ENCODE measurements at places on chromosomes 16 and 17.

DNA sequence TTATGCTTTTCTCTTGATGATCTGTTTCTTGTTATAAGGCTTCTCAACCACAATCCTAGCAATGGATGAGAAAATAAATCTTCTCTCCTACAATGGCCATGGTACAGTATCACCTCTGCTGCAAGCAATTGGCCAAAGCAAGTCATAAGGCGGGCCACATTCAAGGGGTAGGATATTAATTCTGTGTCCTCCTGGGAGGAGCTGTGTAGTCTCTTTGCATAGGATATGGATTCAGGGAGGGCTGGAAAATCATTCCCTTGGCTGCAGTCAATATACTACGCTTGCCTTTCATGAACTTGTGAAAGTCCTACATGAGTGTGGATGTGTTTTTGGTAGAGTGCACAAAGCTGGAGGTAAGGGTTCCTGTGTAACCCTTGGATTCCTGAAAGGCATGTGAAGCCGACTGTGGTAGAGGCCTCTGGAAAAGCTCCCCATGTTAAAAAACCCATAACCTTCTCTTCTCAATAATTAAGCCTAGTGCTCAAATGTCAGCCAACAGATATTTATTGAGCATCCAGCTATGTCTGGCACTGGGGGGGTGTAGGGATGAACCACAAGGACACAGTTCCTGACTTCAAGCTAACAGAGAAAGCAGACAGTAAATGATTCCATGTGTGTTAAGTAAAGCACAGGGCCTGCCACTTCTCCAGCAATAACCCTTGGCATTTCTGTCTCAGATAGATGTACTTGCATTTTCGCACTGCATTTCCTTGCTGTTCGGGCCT is 147.6 kb upstream of the HS3ST3A1 start:
- no peak for DNase-seq

DNA sequence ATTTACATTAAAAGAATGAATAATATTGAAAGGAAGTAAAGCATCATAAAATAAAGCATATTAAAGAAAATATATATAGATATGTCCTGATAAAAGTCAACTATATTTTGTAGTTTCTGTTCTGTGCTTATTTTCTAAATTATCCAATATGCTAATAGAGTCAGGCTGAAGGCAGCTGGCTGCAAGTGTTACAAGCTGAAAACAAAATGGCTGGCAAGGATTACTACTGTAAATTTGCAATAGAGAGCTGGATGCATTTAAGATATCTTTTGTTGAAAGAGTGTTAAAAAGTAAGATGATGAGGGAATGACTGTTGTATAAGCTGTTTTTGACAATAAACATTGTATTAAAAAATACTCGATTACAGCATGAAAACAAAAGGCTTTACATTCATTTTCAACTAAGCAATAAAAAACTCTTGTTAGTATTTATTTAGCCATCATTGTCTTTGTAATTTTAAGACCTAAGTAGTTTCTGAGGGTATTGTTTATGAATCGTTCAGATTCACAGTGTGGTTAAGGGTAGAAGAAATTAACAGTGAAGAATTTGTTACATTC is 76.3 kb downstream of the TANC2 start:
- no peak for DNase-seq

DNA sequence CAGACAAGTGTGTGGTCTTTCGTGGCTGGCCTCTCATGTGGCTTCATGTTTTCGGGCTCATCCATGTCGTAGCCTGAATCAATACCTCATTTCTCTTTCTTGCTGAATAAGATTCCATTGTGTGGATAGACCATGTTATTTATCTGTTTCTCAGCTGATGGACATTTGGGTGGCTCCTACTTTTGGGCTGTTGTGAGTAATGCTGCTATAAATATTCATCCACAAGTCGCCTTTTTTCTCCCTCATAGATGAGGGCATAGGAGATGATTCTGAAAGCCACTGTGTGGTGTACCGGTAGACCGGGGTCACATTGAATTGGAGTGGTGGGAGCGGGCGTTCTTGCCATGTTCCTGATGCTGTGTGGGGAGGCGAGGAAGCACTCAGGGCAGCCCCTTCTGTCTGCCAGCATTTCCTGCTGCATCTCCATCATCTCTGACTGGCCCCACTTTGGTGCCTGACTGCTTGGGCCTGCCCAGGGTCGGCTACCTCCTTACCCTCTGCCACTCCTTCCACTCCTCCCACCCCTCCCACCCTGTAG is 40.1 kb downstream of the PRMT7 start:
- peak; percentile 0 for DNase-seq

DNA sequence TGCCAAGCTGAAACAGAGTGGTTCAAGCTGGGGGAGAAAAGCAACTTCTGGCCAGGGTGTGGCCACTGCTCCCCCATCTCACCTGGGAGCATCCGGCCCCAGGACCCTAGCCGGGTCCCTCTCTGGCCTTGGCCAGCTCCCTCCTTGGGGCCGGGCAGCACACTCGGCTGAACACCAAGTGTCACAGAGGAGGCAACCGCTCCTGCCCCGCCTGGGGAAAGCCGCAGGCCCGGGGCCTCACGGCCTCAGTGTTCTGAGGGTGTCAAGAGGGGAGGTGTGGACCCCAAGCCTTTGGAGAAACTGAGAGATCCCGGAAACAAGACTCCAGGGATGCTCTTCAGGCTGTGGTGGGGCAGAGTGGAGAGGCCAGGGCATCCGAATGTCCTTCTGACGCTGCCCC is 88.4 kb downstream of the ENGASE start:
- DNase-seq: no peak

DNA sequence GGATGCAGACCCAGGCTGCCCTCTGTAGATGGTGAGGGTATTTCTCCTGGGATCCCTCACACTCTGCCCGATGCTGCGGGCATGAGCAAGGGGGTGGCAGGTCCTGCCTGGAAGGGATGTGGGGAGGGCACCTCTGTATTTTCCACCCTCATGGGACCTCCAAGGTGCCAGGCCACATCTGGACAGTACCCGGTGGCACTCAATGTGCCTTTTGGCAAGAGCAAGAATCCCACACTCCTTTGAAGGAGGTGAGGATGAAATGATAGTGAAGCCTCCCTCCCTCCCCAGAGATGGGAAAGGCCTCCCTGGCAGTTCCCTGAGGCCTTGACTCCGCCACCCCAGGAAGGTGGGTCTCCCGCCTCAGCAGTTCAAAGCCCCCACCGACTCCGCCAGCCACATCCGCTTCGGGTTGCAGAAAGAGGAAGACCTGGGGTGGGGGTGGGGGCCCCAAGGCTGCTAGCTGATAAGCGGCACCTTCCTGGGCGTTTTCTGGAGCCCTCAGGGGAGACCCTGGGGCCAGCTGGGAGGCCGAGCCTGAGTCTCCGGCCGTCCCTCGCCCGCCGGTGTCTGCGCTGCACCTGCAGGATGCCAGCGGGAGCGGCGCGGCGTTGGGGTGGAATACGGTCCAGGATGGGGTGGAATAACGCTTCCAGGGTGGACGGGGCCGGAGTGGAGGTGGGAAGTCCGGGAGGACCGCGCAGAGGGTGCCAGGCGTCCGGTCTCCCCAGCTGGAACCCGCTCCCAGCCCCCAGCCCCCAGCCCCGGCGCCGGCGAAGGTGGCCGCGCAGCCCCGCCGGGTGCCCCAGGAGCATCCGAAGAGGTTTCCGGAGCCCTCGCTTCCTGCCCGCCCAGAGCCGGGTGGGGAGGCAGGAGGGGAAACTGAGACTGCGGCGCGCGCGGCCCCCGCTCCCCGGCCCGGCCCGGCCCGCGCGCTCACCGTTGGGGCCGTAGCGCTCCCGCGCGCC is 718 bp downstream of the ATP2A3 start:
- DNase-seq: no peak

DNA sequence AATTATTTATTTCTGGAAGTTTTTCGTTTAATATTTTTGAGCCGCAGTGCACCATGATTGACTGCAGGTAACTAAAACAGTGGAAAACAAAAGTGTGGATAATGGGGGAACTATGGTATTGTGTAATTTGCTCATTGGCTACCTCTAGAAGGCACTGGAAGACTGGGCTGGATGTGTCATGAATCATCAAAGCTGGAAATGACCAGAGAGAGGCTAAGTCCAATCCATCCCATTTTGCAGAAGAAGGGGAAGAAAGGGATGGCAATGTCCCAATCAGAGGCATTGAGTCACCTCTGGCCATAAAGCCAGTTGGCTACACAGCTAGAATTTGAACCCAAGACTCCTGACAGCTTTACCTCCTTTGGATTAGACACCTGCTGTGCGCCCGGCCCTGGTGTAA is 29.3 kb downstream of the GLP2R start:
- no peak for DNase-seq

DNA sequence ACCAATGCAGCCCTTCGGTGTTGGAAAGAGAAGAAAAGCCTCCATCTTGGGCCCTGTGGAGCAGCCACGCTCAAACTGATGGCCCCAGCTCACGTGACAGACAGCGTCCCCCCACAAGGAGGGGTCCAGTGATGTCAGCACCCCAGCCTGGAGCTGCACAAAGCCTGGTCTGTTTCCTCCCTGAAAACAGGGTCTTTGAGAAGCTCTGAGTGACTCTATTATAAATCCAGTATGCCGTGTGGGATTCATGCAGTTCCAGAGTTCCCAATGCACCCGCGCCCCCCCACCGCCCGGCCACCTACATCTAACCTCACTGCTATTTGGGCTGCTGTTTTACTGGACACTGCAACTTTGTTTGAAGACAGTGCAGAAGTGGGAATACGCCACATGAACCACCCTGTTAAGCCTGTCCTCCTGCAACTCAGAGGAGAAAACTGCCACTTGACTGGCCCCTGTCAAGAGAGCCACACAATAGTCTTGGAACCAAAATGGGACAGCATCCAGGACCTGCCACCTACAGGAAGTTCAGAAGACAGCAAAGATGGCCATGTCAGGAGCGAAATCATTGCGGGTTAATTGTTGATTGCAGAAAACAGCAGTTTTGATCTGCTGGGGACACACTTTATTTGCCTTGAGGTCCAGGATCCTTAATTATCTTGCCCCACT is 33.1 kb downstream of the PMP22 start:
- no peak for DNase-seq

DNA sequence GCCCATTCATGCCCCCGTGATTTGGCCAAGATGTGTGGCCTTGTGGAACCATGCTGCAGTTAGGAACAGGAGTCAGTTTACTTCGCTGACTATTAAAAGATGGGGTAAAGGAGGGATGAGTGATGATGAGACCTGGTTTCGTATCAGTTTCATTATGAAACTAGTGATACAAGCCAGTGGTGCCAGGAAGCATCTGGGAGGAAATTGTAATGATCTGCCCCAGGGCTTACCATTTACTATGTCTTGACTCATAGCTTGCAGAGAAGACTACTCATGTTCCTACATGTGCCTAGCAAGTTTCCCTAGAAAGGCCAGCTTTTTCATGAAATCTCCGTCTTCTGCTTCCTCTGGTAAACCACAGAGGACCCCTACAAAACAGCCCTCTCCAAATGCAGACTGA is 23.2 kb downstream of the CDH3 start:
- no peak for DNase-seq

DNA sequence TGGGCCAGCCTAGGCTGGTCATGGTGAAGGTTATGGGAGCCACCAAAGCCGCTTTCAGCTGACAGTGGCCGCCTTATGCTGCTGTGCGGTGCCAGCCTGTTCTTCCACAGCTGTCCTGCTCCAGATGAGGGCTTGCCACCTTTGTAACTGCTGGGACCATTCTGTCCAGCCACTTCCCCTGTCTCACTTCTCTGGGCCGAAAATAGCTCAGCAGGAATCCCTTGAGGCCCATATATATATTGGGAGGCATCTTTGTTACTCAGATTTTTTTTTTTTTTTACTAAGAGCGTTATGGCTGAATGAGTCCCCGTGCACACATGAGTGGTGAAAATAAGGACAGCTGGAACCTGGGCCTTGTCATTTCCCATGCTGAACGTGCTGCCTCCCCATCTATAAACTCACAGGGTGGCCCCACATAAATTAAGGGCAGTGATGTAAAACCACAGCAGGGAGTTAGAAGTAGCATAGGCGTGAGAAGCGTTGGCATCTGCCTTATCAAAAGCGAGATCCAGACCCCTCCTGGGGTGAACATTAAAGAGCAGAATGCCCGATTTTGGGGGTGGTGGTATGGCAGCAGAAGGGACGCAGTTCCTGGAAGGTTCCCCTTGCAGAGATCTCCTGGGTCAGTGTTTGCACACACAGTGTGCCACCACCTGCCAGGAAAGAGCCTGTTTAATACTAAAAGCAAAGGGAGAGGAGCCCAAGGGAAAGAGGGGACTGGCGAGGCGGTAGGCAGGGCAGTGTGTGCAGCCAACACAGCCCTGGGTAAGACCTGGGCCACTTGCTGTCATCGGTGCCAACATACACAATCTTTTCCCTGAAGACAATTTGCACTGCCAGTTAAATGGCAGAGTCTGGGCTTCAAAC is 57.8 kb downstream of the USP43 start:
- DNase-seq: no peak

- no peak for DNase-seq
Observed at GRCh38 chr16:79307214-79307613, 293.3 kb downstream of the MAF start.

GRCh38 chr17:63398680-63399079 is 47.4 kb downstream of the CYB561 start:
- DNase-seq: no peak

GRCh38 chr17:17723354-17724261 is 42.4 kb downstream of the RAI1 start:
- DNase-seq: peak; percentile 75

DNA sequence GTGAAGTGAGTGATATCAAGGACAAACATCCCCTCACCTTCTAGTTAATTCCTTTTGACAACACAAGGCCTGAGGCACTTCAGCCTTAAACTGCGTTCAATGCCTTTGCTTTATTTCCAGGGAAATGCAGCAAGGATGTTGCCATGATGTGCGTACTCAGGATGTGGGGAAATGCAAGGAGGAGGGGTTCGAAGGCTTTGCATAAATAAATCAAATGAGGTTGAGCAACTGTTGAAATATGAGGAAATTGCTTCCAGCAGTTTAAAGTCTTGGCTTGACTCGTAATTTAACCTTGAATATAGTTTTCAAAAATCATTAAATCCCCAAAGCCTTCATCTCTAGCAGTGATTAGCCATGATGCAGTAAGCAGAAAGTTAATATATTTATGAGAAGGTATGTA is 81.8 kb upstream of the CCL2 start:
- no peak for DNase-seq

- no peak for DNase-seq
Observed at GRCh38 chr16:52597073-52597771, 50.3 kb upstream of the TOX3 start.

DNA sequence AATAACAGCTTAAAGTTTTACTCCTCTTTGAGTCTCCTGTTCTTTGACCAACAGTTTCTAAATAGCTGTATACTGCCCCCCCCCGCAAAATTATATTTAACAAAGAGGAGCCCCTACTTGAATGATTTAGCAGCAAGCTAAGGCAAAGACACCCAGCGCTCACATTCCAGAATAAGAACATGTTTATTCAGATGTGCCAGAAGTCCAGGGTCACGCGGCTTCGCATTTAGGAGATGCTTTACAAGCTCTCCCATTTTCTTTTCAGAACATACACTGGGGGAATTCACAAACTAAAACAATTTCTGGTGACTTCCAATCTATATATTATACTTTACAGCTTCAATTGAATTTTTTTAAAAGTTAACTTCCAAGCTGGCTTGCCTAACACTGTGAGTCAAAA is 5.3 kb downstream of the PLD6 start:
- DNase-seq: no peak

GRCh38 chr16:70714581-70715054 is 28.8 kb upstream of the MTSS2 start:
- DNase-seq: no peak
